AG08395 (cell line): ENCODE measurements at places on chromosomes 3 and 15.

DNA sequence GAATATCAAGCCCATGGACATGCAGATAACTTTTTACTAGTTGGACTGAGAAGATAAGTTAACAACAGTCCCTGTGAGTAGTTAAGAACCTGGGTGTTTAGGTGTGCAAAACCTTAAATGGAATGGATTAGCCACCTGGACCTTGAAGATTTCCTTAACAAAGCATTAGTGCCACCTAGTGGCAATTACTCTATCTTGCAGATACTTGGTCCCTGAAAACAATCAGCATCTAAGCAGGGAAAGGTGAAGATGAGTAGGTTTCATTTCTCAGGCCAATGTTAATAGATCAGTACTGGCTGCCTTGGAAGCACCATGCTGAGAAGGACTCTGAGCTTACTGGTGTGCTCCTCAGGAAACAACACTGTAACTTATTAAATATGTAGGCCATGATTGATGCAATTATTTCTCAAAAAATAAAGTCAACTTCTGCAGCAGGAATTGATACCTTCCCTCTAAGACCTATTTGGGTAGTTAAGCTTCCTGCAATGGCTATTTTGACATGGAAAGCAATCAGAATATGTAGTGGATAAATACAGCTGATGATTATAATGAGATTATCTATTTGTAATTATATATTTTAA lies 329.4 kb downstream of the TBC1D5 start:
- peak; percentile 59 for DNase-seq

- no peak for DNase-seq
Measured at GRCh38 chr15:63019511-63020109, 22.9 kb upstream of the TPM1 start.

DNA sequence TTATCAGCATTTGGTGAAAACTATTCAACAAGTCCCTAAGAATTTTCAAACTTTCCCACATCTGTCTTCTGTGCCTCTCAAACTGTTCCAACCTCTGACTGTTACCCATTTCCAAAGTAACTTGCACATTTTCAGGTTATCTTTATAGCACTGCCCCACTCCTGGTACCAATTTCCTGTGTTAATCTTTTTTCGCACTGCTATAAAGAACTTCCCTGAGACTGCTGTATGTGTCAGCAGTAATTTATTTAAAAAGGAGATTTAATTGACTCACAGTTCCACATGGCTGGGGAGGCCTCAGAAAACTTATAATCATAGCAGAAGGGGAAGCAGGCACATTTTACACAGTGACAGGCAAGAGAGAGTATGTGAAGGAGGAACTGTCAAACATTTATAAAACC lies 310.9 kb upstream of the SLITRK3 start:
- DNase-seq, result no peak

DNA sequence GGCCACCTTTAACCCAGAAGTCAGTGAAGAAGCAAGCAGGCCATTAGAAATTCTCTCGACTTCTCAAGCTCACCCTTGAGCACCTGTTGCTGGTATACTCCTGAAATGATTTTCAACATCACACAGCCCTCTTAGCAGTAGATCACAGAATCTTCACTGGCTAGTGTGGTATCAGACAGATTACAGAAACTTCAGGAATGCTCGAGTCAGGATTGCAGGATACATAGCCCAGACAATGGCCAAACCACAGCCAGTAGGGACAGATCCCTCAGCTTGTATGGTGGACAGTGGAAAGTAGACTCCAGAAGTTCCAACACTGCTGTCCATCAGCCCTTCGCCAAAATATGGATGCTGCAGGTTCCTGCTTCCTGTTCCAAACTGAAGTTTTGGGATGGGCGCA lies 4.5 kb upstream of the KLHL40 start:
- DNase-seq, result peak; percentile 41
